Left hindlimb (tissue), 1 donor: ENCODE measurements at places on chromosomes 5 and 9.

- DNase-seq: no peak
Measured at GRCh38 chr9:76571743-76572146, 112.8 kb downstream of the GCNT1 start.

DNA sequence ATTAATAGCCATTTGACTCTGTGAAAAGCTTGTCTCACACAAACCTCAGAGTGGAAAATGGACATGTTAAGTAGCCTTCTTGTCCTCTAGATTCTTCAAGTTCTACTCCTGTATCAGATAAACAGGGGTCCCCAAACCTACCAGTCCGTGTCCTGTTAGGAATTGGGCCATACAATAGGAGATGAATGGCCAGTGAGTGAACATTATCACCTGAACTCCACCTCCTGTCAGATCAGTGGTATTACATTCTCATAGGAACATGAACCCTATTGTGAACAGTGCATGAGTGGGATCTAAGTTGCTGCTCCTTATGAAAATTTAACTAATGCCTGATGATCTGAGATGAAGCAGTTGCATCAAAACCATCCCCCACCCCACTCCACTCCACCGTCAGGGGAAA, 136.3 kb downstream of the TMEM232 start:
- no peak for DNase-seq

GRCh38 chr5:82664732-82665131, 386.6 kb upstream of the RPS23 start:
- DNase-seq: no peak

DNA sequence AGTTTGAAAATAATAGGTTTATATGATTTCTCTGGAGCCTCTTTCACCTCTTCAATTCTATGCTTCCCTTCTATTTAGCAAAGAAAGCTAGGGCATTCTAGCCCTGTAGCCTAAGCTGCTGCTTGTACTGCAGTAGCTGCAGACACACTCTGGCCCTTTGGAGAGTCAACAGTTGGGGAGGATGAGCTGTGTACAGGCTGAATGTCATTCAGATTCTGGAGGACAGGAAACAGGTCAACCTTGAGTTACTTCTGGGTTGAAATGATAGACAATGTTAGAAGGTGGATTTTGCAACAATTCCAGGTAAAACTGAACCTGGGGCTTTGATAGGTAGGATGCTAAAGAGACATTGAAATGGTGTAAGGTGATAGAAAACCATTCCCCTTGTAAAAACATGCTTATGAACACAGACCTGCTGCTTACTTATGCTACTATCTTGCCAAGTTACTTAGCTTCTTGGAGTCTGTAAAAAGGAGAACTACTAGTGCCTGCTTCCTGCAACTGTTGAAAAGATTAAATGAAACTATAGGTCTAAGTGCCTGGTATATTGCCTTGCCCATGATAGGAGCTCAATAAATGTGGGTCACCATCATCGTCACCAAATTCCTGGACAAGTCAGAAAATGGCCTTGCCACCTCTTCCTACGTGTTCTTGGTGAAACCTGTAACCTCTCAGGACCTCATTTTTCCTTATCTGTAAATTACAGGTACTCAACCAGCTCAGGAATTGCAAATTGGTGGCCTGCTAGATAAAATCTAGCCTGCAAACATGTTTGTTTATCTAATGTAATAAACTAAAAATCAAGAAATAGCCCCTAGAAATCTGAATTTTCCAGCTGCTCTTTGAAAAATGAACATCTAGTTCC, 83.7 kb downstream of the GALNT10 start:
- no peak for DNase-seq

GRCh38 chr5:172932313-172933017, 26.8 kb upstream of the RPL26L1 start:
- peak; percentile 70 for DNase-seq

DNA sequence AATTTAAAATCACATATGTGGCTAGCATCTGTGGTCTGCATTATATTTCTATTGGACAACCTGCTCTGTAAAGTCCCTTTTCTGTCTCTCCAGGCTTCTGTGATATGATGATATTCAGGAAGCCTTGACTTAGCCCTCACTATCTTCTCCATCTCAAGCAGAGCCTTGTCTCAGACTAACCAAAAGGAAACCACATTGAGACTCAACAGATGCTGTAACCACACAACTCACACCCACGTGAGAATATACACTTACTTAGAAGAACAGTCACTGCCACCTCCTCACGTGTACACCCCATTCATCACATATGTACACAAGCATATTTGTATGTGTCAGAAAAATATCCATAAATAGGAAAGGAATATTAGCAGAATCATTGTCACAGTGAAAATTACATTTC, 33.6 kb downstream of the HTR4 start:
- DNase-seq: no peak
